ENCODE measurements at places on chromosomes 2 and 18.

GRCh38 chr2:109217362-109218086 is 88.5 kb downstream of the SH3RF3 start:
- DNase-seq, result no peak

DNA sequence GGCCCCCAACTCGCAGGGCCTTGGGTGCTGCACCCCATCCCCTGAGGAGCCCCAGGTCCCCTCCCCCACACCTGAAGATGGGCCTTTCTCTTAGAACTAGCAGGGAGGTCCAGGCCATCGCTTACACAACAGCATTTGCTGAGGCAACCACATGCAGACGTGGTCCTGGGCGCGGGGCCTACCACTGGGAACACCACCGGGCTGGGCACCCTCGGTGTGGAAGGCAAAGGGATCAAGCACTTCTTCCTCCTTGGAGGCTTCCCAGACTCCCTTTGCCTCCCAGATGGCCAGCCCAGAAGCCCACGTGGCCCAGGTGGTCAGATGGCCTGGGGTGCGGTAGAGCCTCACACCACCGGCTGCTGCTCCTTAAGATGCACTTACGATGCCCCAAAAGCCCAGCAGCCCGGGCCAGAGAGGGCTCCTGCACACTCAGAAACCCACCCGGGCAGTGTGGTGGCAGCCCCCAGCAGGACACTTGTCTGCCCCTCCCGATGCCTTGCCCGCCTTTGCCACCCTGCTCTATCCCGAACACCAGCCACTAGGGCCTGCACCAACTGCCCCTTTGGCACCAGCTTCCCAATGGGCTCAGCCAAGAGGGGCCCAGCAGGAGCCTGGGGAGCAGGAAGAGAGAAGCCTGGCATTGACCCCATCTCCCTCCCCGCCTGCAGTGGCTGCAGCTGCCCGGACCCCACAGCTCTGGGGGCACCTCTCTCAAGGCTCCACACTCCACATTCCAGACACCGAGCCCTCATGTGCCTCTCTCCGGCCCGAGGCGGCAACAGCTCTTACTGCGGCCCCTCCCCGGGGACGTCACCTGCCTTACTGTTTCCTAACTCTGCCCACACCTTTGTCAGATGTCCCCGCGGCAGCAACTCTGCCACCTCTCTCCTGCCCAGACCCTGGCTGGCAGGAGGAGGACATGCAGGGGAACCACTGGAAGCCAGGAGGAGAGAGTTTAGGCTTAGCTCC is 13.9 kb upstream of the MLPH start:
- no peak for DNase-seq

- no peak for DNase-seq
Observed at GRCh38 chr2:97931118-97931857, 64.5 kb downstream of the TMEM131 start.

- DNase-seq, result no peak
Observed at GRCh38 chr2:48886919-48887318, 131.4 kb upstream of the LHCGR start.

- no peak for DNase-seq
Observed at GRCh38 chr2:26009567-26009963, 24.3 kb upstream of the RAB10 start.

DNA sequence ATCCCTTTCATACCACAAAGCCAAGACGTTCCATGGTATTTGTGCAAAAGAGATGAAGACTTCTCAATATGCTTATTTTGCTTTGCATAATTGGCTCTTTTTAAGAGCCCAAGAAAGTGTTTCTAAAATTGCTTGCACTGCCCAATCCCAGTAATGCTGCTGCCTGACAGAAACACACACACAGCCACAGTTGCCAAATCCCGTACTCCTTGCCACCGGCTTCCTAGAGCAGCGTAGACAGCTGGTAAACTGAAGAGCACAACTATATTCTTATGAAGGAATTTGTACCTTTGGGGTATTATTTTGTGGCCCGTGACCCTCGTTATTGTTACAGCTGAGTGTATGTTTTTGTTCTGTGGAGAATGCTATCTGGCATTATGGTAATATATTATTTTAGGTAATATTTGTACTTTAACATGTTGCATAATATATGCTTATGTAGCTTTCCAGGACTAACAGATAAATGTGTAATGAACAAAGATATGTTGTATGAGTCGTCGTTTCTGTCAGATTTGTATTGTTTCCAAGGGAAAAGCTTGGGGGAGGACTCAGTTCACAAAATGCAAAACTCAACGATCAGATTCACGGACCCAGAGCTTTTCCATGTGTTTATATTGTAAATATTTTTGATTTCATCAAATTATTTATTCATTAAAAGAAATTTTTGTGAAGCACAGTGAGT is 202.9 kb upstream of the RAB12 start:
- no peak for DNase-seq

- DNase-seq, result no peak
Observed at GRCh38 chr2:211049321-211050018, 493.1 kb downstream of the CPS1 start.

- no peak for DNase-seq
Observed at GRCh38 chr2:33108483-33109443, 162.0 kb downstream of the LTBP1 start.

- DNase-seq, result no peak
Observed at GRCh38 chr18:3717376-3718025, 267.5 kb downstream of the TGIF1 start.

Measured in posterior cingulate gyrus (tissue), 11 donors.